ENCODE measurements at places on chromosomes 1 and 21.
A peak's percentile ranks its signal among the peaks of the same experiment; 100 is the strongest.

DNA sequence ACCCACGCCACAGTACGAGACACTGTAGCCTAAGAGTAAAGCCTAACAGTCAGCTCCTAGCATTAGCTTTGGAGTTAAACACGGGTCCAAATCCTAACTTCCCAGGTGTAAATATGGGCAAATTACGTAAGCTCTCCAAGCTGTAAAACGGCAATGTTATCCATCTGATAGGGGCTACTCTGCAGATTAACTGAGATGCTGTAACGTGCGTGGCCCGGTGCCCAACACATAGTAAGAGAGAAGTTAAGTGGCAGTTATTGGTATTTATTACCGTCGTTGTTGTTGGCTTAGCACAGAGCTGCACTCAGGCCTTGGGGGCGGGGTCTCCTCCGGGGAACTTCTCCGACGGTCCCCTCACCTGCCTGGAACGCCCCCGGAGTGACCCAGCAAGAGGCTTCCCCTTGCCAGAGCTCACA is 457 bp downstream of the TRAPPC3 start:
- DNase-seq, result no peak

GRCh38 chr1:245261786-245262185 is 107.0 kb downstream of the KIF26B start:
- no peak for DNase-seq

- DNase-seq, result no peak
Measured at GRCh38 chr1:56774067-56774609, 45.1 kb downstream of the FYB2 start.

- no peak for DNase-seq
Measured at GRCh38 chr1:163084330-163084729, 15.2 kb downstream of the RGS4 start.

DNA sequence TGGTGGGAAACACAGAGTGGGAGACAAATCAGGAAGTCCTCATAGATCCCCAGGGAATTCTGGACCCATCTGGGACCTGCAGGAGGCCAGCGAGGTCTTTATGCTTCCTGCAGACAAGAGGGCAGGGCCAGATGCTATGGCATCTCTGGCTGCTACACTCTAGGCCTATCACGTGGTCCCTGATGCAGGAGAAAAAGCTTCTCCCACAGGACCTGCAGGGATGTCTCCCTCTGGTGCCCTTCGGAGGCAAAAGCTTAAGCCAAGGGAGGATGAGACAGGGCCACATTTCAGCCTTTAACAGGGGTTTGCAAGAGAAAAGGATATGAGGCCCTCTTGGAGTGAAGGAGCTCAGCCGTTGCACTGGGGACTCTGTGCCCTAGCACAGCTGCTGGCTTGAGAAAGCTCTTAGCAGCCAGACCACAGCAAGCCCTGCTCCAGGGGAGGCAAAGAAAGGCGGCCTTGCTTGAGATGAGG is 243.0 kb downstream of the C1orf94 start:
- peak; percentile 83 for DNase-seq

DNA sequence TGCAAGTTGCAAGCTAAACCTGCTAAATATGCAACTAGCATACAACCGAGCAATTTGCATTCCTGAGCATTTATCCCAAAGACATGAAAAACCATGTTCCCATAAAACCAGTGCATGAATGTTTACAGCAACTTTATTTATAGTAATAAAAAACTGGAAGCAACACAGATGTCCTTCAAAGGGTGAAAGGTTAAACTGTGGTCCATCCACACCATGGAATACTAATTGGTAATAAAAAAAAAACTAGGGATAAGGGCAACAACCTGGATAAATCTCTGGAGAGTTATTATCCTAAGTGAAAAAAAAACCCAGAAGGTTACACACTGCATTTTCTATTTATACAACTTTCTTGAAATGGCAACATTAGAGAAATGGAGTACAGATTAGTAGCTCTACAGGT is 474.1 kb downstream of the SMYD3 start:
- no peak for DNase-seq

- peak; percentile 56 for DNase-seq
Measured at GRCh38 chr1:50305808-50306207, 117.4 kb downstream of the DMRTA2 start.

DNA sequence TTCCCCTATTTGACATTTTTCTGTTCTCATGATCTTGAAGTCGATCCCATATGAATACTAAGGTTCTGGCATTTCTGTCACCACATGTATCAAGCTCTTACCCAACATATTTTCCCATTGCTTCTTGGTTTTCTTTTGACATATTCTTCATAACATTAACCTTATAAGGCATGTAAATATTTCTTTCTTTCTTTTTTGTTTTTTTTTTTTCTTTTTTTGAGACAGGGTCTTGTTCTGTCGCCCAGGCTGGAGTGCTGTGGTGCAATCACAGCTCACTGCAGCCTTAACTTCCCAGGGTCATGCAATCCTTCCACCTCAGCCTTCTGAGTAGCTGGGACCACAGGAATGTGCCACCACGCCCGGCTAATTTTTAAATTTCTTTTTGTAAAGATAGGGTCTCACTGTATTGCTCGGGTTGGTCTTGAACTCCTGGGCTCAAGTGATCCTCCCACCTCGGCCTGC is 33.1 kb upstream of the ERRFI1 start:
- no peak for DNase-seq

GRCh38 chr1:212463565-212464285 is 31.0 kb downstream of the NENF start:
- no peak for DNase-seq

DNA sequence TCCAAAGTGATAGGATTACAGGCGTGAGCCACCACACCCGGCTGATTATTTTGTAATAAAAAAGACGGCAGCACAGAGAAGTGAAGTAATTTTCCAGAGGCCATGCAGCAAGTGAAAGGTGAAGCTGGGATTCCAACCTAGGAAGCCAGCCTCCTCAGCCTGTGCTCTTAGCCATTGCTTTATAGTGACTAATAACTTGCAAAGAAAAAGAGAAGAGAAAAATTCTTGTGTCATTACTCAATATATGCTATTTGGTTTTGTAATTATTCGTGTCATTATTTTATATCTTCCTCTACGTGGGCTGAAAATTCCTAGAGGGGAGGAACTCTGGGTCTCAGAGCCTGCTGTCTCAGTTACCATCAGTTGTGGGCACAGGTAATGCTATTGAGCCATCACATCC is 1.6 kb upstream of the IER5 start:
- no peak for DNase-seq

GRCh38 chr1:22217811-22218460 is 75.0 kb upstream of the WNT4 start:
- DNase-seq, result no peak

DNA sequence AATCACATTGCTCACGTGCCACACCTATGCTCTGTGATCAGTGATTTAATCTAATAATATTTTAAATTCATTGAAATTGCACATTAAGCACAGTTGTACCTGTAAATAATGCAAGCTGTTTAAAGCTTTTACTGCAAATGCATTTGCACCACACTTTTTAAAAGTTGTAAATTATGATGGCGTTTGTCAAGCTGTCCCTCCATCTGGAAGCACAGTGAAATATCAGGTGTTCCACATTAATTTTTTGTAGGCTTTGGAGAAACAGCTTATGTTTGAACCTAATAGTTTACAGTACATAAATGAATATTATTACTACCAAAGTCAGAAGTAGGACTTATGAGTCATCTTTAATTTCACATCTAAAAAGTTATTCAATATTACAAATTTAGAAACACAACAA is 3.0 kb upstream of the DPYD start:
- no peak for DNase-seq
